ENCODE measurements at places on chromosomes 7 and 10.

DNA sequence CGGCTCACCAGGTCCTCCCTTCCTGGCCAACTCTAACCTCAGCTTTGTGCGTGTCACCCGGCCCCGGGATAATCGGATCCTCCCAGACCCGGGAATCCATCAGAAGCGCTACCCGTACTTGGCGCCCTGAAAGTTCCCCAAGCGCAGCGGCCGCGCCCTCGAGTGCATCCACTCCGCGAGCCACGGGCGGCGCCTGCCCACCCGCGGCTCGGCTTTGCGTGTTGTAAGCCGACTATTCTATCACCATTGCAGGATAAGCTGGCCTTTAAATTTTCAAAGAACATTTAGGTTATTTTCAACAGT lies 35.7 kb upstream of the EBLN1 start:
- DNase-seq: peak; percentile 55

- no peak for DNase-seq
Measured at GRCh38 chr10:78623578-78624215, 445.1 kb upstream of the ZMIZ1 start.

DNA sequence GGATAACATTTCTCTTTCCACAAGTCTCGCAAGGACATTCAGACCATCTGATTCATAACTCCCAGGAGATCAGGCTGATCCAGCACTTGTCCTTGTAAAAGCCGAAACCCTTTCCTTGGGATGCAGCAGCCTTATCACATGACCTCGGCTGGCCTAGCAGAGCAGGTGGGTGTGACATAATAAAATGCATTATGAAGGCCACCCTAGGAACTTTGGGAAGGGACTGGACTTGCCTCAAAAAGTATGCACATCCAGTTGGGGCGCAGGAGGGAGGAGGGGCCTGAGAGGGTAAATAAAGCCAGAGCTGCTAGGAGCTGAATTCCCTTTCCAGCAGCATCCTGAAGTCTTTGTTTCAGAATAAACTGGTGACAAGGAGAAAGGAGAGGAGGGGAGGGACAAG lies 260.8 kb downstream of the SNX13 start:
- DNase-seq: no peak

- no peak for DNase-seq
Measured at GRCh38 chr10:47225928-47226645, 73.9 kb upstream of the GDF10 start.

DNA sequence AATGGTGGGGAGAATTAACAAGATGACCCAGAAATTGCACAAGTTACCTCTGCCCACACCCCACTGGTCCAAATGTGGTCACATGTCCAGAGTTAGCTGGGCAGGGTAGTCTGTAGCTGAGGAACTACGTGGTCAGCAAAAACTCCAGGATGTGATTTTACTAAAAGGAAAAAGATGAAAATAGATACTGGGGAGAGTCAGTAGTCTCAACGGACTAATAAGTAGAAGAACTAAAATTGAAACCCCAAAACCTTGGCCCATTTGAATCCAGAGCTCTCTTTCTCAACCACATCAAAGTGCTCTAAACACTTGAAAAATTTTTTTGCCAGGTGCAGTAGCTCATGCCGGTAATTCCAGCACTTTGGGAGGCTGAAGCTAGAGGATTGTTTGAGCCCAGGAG lies 146.3 kb downstream of the SKIDA1 start:
- no peak for DNase-seq

GRCh38 chr10:49099046-49099445 lies 16.3 kb downstream of the VSTM4 start:
- no peak for DNase-seq

DNA sequence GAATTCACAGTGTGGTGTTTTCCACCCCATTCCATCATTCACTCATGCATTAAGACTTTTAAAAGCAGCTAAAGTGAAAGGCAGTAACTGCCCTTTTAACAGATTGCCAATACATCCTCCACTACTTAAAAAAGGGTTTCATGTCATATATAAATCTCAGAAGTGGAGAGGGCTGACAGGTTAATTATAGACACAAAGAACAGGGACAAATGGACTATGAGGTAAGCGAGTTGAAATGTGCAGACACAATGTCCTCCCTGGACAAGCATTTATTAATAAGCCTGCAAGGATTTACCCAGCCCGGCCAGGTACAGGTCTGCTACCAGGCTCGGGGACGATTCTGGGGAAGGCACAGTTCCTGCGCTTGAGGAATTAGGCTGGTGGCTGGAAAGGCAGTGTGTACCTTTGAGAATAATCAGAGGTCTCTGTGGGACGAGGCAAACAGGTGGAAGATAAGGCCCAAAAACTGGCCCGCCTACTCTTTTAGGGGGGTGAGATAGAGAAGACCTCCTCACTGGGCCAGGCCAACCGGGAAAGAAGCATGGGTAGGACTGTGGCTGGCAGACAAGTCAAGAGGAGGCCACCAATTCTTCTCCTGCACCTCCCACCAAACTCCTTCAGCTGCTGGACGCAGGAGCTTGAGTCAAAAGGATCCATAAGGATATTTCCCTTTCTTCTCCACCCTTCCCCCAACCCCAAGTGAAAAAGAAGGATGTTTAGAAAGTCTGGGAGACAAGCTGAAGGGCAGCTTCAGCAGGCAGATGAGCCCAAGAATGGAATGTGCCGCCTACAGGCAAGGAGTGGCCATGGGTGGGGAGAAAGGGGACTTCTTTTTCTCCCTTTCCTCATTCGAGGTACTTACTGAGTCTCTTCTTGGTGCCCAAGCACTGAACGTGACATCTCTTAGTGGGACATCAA lies 1.5 kb downstream of the PDLIM1 start:
- DNase-seq: no peak

- DNase-seq: no peak
Measured at GRCh38 chr7:23100697-23101096, 4.9 kb upstream of the KLHL7 start.

DNA sequence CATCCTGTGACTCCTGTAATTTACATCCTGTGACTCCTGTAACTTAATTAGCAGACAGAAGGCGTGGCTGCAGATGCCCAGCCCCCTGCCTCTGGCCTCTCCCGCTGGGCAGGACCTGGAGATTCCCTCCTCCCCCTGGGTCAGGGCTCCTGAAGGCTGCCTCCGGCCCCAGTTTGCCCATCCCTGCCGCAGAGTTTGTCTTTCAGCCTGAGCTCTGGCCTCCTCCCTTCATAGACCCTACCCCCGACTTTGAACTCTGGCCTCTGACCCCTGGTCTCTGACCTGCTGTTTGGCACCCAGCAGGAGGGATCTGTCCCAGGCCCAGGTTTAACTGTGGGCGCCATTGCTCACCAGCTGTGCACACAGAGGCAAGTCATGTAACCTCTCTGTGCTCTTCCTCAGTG lies 45.6 kb downstream of the ELFN1 start:
- DNase-seq: no peak

GRCh38 chr10:124142006-124142739 lies 48.8 kb upstream of the CHST15 start:
- DNase-seq: no peak
